CD4-positive, alpha-beta T cell treated with Interleukin-6 at 100 ng/mL for 8 hours (primary cell): ENCODE measurements at places on chromosomes 4 and X.

DNA sequence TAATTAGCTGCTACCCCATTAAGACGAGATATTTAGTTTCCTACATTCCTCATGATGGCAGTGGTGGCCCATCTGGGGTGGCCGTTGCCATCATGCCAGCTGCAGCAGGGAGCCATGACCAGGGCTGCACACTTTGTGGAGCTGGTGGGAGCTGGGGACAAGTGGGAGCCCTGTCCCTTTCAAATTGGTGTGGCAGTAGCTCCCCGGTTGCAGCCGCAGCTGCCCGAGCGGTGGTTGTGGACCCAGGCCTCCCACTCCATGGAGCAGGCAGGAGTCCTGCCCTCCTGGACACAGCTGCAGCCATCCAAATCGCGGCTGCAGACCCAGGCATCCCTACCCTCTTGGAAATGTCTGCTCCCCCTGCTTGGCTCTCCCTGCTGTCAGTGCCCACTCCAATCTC is 9.3 kb upstream of the SYTL5 start:
- DNase-seq = no peak

GRCh38 chr4:47213106-47213505 is 181.7 kb downstream of the GABRB1 start:
- DNase-seq = no peak

GRCh38 chrX:79182071-79182470 is 37.6 kb downstream of the GPR174 start:
- no peak for DNase-seq

GRCh38 chrX:13689741-13690211 is 848 bp downstream of the RAB9A start:
- DNase-seq = no peak
